ENCODE measurements at places on chromosomes 12 and 14. TPM values are rescaled to one million over a fixed set of nuclear protein-coding genes. Genes with fewer than 3 reads are reported as not detected.

DNA sequence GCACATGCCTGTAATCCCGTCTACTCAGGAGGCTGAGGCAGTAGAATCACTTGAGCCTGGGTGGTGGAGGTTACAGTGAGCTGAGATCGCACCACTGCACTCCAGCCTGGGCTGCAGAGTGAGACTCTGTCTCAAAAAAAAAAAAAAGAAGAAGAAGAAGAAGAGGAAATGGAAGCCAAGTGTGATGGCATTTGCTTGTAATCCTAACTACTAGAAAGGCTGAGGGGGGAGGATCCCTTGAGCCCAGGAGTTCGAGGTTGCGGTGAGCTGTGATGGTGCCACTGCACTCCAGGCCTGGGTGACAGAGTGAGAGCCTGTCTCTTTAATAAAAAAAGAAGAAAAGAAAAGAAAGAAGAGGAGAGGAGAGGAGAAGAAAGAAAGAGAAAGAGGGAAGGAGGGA lies 52.1 kb downstream of the LGMN start:
- DNase-seq: no peak

LRRC10 gene
- total RNA-seq: not detected

KERA gene
- not detected for total RNA-seq

DNA sequence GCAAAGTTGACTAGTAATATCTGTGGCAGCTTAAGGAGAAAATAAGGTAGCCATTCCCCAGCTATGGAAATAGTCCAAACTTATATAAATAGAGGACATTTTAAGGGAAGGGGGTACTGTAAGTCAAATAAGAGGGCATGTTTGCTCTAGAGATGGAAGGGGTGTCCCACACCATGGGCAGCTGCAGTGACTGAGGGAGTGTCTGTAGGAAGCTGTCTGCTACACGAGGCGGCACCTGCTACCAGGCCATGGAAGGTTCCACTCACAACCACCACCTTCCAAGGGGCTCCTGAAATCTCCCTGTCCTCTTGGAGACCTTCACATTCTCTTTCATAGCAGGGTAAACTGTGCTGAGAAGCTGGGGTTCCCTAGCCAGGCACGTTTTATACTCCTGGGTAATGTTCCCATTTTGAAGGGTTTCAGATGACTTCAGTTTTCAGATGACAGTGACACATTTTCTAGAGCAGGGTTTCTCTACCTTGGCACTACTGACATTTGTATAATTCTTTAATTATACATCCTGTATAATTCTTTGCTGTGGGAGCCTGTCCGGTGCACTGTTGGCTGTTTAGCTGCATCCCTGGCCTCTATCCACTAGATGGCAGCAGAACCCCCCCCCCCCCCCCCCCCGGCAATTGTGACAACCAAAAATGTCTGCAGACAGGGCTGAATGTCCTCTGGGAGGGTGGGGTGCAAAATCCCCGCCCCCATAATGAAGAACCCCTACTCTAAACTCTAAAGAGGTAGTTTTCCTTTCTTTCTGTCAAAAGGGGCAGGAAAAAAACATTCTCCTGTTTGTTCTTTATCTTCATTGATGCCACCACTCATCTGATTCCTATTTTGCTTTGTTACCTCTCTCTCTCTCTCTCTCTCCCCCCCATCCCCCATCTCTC lies 11.6 kb upstream of the SMCO2 start:
- DNase-seq: peak; percentile 50

NKX2-1 gene
- total RNA-seq: not detected

- no peak for DNase-seq
Observed at GRCh38 chr12:67085699-67086098, 183.5 kb upstream of the CAND1 start.

HSPB8 gene
- 11.1 TPM for total RNA-seq

IKZF4 gene
- 1.4 TPM for total RNA-seq

DNA sequence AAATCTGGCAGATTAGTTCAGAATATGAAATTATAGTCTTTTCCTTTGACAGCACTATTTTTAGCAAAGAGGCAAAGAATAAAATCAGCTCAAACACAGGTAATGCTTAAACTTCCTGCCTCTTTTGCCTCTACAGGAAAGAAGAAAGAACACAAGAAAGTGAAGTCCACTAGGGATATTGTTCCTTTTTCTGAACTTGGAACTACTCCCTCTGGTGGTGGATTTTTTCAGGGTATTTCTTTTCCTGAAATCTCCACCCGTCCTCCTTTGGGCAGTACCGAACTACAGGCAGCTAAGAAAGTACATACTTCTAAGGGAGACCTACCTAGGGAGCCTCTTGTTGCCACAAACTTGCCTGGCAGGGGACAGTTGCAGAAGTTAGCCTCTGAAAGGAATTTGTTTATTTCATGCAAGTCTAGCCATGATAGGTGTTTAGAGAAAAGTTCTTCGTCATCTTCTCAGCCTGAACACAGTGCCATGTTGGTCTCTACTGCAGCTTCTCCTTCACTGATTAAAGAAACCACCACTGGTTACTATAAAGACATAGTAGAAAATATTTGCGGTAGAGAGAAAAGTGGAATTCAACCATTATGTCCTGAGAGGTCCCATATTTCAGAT lies 17.4 kb downstream of the TMPO start:
- DNase-seq: peak; percentile 66

GRCh38 chr12:119682639-119683252 lies 14.8 kb downstream of the PRKAB1 start:
- no peak for DNase-seq

ESR2 gene
- total RNA-seq: not detected

DNA sequence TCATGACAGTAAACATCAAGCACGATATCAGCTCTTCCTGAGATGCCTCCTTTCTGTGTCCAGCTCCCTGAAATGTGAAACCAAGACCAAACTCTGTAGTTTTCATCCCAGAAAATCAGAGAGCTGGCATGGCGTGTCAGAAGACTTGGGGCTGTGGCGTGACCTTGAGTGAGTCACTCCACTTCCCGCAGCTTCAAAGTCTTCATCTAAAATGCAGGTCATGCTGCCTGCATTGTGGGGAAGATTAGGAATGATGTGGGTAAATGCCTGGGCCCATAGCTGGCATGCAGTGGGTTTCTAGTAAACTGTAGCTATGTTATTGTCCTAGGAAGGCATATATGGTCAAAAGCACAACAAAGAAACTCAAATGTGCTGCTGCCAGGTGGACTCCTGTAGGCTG lies 28.8 kb downstream of the OAS2 start:
- peak; percentile 41 for DNase-seq

- DNase-seq: no peak
Observed at GRCh38 chr12:103814436-103814835, 26.6 kb downstream of the NT5DC3 start.

GRCh38 chr12:114884575-114884974 lies 200.6 kb upstream of the TBX3 start:
- no peak for DNase-seq

GRCh38 chr12:132703641-132704040 lies 7.0 kb upstream of the PGAM5 start:
- DNase-seq: no peak

DNA sequence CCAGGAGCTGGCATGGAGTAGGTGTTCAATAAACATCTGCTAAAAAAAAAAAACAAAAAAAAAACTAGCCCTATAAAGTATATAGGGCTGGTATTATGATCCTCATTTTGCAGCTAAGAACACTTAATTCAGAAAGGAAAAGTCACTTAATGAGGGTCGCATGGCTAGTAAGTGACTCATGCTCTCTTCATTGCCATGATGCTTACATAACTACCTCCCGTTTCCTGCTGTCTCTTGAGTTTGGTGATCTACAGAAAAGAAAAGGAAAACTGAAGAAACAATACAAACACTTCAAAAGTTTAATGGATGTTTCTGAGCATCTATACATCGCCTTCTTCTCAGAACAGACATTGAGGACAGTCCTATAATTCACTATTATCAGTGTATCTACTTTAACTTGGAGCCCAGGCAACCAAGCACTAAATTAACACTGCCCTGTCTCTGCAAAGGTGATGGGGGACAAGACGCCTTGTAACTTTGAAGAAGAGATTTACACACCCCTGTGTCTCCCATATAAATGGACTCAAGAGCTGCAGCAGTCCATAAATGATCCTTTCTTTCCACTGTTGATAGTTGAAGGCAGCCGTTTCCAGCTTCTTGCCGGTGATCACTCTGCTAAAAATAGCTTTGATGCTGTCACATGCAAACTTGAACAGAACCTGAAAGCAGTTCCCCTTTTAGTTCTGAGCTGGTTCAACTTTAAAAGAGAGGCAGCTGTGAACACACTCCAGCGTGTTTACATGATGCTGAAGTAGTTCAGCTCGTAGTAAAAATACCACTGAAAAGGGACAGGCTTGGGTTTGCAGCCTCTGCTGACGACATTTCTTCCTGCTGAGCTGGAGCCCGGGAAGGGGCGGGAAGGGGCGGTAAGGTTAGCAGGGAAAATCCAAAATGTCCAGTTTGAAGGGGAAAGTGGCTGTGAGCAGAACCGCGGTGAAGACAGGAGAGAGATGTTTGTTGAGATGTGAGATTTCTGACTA lies 113.3 kb downstream of the FOXN3 start:
- DNase-seq: peak; percentile 84

DNA sequence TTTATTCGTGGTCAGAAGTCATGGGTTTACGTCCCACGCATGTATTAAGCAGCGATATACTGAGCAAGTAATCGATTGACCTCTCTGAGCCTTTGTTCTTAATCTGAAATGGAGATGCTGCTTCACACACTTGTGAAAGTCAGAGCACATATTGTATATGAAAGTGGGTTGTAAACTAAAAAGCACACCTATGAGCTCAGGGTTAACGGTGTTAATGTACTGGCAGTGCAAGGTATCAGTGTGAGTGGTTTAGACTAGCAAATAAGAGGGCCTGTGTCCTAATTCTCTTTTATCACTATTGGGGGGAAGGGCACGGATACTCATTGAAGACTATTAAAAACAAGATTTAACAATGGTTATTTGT lies 676 bp downstream of the MRPL42 start:
- DNase-seq: no peak

DNA sequence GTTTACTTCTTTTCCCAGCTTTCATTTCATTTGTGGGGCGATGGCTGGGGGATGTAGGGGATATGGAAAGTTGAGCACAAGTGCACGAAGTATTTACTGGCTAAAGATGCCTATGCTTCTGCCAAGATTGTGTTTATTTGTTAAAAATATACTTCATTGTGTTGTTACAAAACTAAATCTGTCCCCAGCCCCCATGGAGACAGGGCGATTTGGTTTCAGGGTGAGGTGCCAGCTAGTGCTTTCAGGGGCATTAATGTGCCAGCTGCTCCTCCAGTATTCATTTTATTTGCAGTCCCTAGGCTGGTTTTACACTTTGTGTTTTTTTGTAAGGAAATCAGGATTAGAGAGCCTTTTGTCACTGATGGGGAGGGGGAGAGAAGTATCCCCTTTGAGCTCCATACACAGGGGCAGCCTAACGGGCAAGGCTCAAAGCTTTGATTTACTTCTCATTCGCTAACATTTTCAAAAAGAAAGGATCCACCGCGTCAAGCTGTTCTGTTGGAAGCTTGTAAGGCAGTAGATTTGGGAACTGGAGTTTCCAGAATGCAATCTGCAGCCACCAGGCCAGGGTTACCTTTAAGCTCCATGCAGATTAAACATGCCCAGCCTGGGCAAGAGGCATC lies 198.7 kb upstream of the PLEKHG7 start:
- DNase-seq: no peak

DNA sequence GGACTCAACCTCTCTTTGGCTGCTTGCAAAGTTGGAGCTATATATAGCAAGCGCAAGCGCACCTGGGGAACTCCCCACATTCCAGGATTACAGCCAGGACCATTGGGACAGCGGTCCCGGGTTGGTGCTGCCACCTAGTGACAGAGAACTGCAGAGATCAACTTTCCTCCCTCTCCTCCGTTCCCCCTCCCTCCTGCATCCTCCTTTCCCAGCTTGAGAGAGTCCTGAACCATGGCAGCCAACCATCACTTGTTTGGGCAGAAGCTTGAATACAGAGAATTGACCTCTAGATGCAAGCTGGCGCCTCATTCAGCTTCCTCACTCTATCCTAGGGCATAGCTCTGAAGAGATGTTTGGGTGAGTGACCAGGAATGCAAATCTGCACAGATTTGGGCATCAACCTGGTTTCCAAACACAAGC lies 17.4 kb upstream of the FLVCR2 start:
- DNase-seq: peak; percentile 80

DNA sequence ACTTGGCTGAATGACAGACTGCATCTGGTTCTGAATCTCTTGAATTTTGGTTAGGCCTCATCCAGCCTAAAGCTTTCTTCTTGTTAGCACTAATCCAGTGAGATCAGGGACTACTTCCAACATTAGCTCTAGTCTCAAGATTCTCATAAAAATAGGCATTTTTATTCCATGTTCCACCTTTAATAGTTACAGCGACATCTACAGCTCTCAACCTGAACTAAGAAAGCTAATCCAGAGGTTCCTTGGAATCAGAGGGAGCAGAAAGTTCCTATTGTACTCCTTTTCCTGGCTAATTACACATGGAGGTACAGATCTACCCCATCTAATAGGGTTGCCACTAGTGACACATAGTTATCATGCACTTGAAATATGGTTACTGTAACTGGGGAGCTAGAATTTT lies 391.9 kb downstream of the RMST start:
- no peak for DNase-seq

DNA sequence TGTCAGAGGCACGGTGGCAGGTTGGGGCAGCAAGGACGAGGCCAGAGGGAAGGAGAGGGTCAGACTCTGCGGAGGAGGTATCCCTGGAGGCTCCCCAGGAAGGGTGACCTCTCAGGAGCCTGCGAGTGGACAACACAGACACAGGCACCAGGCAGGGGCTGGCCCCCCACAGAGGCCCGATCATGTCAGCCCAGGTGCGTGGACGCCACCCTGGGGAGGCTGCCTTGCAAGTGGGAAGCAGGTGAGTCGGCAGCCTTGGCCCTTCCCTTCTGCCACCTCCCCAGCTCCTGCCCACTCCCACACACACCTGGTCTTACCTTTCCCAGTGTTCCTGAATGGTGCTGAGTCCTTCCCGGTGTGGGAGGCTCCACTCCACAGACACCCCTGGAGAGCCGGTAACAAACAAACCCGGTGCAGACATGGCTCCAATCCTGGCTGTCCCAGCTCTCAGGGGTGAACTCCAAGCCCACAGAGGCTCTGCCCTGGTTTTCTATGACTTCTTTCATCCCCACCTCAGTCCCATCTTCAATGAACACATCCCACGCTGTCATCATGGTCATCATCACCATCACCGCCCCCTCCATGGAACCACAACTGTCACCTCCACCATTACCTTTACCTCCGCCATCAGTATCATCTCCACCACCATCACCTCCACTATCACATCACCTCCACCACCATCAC lies 5.2 kb downstream of the ZBTB42 start:
- DNase-seq: no peak

TRHDE gene
- total RNA-seq: 2.8 TPM

SLC17A8 gene
- not detected for total RNA-seq

- DNase-seq: no peak
Observed at GRCh38 chr12:53077030-53077429, 2.2 kb downstream of the SPRYD3 start.

TRPV4 gene
- 1.6 TPM for total RNA-seq

GRCh38 chr14:80946187-80946586 lies 4.6 kb upstream of the CEP128 start:
- peak; percentile 64 for DNase-seq

- no peak for DNase-seq
Observed at GRCh38 chr12:63792338-63792737, 12.6 kb downstream of the RXYLT1 start.
